Activated naive CD4-positive, alpha-beta T cell treated with anti-CD3 and anti-CD28 coated beads for 36 hours (primary cell): ENCODE measurements at places on chromosomes 1 and 21. TPM values are rescaled to one million over a fixed set of nuclear protein-coding genes. Genes with fewer than 3 reads are reported as not detected.

DNA sequence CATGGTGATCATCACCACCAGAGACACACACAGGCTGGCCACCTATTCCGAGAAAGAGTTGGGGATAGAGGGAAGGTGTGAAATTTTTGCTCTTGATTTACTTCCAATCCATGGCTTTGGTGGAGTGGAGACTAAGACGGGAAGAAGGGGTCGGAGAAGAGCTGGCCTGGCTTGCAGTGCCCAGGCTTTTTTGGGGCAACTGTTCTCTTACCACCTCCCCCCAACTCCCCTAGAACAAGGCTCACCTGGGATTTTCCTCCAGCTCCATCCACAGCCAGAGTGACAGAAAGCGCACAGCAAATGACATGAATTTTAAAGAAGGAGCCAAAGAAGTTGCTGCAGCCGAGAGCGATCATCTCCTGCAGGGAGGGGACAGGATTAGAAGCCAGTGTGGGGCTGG, 16.0 kb downstream of the SLC26A9 start:
- no peaks in the 10 kb centered on the region for H3K27me3 ChIP-seq
- no peaks in the 10 kb centered on the region for H3K4me1 ChIP-seq
- H3K4me3 ChIP-seq = no peak overlapping the region

DNA sequence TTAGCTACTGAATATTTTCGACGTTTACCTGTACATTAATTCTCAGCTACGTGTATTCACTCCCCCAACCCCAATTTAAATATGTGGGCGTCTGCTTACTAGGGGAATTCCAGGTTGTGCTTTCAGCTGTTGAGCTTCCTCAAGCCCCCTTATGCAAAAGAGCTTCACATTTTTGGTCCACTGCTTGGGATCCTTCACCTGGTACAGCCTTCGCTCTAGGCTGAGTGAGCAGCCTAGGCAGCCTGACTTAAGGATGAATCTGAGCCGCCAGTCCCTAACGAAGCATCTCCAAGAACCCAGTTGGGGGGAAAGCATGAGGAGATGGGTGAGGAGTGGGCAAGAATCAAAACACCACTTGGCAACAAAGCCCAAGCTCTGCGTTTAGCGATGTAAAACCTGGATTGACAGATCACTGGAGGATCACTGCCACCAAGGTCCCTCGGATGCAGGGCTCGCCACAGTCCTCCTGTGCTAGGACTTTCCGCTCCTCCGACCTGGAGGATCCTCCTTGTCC, 674 bp downstream of the BCL10 start:
- H3K4me3 ChIP-seq = peak overlapping the region; percentile 80
- H3K27ac ChIP-seq = peak overlapping the region; percentile 87
- no peak for DNase-seq
- peaks cover 13% of the 10 kb centered on the region for H3K36me3 ChIP-seq
- peaks cover 52% of the 10 kb centered on the region for H3K4me1 ChIP-seq
- H3K27me3 ChIP-seq = no peaks in the 10 kb centered on the region

DNA sequence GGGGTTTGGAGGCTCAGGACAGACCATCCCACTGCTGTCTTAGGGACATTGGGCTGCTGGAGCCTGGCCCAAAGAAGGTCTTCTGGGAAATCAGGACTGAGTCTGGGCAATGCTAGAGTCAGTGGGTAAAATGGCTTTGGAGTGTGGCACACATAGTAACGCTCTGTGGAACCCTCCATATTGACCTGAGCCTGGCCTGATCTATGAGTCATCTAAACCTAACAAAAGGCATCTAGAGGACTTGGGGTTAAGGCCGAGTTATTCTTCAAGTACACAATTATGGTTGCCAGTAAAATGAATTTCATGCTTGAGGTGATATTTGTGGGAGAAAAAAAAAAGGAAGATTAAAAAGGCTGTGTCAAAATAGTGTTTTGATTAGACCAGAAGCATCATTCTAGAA, 77.7 kb downstream of the ST6GALNAC5 start:
- H3K4me3 ChIP-seq = no peak overlapping the region
- H3K36me3 ChIP-seq = no peaks in the 10 kb centered on the region
- H3K27me3 ChIP-seq = no peaks in the 10 kb centered on the region

GRCh38 chr1:164841702-164842465, 282.9 kb downstream of the PBX1 start:
- DNase-seq = no peak
- no peaks in the 10 kb centered on the region for H3K36me3 ChIP-seq
- no peak overlapping the region for H3K27ac ChIP-seq
- peaks cover 3% of the 10 kb centered on the region for H3K27me3 ChIP-seq

DNA sequence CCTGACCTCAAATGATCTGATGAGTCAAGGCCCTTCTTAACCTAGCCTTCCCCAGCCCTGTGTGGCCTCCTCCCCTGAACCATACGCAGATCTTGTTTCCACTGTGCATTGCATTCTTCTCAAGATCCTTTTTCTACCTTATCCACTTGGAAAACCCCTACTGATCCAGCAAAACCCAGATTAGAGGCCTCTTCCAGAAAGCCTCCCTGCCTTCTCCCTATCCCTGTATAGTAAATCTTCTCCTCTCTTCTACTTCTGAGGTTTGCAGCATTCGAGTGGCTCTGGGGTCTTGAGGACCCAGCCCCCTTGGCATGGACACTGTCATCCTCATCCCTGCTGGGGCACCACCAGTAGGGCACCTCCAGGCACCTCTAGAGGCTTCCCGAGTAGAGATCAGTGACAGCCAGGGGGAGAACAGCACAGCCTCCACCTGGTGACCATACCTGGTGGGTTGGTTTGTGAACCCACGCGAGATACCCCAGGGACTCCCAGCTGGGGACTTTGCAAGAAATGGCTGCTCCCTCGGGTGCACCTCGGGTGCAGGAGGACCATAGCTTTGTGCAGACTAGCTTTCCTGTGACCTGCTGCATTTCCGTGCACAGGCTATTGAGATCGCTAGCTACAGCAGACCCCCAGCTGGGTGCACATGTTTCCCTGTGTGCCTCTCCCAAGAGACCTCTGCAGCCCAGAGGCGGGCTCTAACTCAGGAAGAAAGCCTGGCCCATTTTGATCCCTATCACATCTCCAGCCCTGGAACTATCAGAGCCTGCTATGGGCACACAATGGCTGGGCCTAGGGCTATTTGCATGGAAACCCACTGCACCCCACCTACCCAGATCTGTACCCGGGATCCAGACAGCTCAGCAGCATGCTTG, 34.2 kb downstream of the MATN1 start:
- peaks cover 14% of the 10 kb centered on the region for H3K4me1 ChIP-seq
- H3K27me3 ChIP-seq = peaks cover 17% of the 10 kb centered on the region
- no peak overlapping the region for H3K4me3 ChIP-seq

GRCh38 chr21:36452281-36452825, 27.6 kb downstream of the CLDN14 start:
- no peak for DNase-seq
- H3K4me1 ChIP-seq = no peaks in the 10 kb centered on the region
- no peak overlapping the region for H3K4me3 ChIP-seq
- no peaks in the 10 kb centered on the region for H3K27me3 ChIP-seq
- H3K36me3 ChIP-seq = no peaks in the 10 kb centered on the region

DNA sequence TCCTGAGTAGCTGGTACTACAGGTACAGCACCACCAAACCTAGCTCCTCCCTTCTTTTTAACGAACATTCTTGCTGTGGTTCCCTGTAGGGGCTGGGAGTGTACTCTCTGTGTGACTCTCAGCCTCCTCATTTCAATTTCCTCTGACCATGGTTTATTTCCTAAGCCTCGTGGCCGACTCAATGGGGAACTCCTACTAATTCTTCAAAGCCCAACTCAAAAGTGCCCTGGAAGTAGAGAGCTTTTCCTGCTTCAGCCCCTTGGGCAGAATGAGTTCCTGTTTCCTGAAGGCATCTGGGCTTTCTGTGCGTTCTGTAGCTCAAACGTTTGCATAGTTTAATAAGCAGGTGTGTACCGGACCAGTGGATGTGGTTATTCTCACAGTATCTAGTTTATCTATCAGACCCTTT, 70.9 kb upstream of the ACOT11 start:
- no peaks in the 10 kb centered on the region for H3K27me3 ChIP-seq
- peak; percentile 43 for DNase-seq
- H3K27ac ChIP-seq = peak overlapping the region; percentile 3
- H3K4me1 ChIP-seq = peaks cover 66% of the 10 kb centered on the region

DNA sequence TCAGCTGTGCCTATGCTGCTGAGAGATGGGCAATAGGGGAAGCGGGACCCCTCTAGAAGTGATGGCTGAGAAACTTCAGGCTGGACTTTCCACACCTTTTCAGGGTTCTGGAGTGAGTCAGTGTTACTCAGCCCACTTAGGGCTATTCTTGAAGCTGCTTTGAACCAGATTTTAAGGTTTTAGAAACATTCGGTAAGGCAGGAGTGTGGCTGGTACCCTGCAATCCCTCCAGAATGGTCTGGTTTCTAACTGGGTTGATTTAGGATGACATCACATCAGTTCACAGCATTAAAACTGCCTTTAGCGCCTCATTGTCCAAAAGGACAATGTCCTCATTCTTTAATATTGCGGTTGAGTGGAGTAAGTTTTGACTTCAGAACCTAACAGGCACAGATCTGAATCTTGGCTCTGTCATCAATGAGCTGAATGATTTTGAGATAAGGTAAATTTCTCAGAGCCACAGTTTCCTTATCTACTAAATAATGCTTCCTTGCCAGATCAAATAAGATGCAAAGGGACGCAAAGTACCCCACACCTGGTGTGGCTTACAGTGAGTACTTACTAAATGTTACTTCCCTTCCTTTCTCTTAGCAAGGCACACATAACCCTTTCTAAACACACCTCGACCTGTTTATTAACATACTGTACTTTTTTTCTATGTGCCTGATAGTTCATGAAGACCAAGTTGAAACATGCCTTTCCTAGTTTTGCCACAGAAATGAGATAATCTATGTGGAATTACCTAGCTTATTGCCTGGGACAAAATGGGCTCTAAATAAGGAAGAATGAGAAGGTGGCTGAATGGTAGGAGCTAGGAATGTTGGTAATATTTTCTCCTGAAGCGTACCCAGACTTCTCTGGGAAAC, 209.8 kb downstream of the ROR1 start:
- no peaks in the 10 kb centered on the region for H3K27me3 ChIP-seq
- H3K4me1 ChIP-seq = no peaks in the 10 kb centered on the region
- DNase-seq = no peak
- H3K36me3 ChIP-seq = no peaks in the 10 kb centered on the region
- no peak overlapping the region for H3K27ac ChIP-seq

DNA sequence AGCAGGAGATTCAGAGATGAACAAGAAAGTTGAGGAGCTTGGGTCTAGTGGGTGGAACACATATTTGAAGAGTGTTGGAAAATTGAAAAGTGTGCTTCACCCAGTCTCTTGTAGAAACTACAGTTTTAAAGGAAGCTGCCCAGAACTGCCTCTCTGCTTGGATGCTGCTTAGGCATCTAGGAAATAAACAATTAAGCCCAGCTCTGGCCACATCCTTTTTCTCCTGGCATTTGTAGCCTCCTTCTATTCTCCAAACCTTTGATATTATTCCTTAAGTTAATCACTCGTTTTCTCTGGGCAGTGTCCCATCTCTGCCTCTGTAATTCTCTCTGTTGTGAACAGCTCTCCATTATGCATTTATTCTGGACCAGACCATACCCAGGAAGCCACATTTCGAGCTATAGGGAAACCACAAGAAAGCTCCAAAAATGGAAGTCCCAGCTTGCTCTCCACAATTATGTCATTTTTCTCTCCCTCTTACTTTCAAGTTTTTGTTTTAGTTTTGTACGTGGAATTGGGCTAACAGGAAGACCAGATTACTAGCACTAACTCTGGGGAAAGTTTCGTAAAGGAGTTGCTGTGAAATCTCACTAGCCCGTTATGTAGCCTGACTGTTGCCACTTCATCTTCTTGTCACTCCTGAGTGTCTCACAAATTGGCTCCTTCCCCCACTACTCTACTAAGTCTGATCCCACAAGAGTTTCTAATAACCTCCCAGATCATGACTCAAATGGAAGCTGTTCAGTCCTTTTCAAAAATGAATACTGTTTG, 102.2 kb downstream of the NTMT2 start:
- no peak overlapping the region for H3K27ac ChIP-seq
- H3K4me3 ChIP-seq = no peak overlapping the region
- H3K36me3 ChIP-seq = no peaks in the 10 kb centered on the region
- DNase-seq = no peak

The RNU1-1 gene
- 1,341 TPM for total RNA-seq

The RGS4 gene
- not detected for total RNA-seq

The TBX15 gene
- total RNA-seq = not detected

The CYP4A22 gene
- total RNA-seq = not detected

The OR2T33 gene
- not detected for total RNA-seq

The TMCC2 gene
- 44.8 TPM for total RNA-seq

The SPOCD1 gene
- total RNA-seq = 0.30 TPM

The LYPLA2 gene
- 49.7 TPM for total RNA-seq

The SLAMF7 gene
- total RNA-seq = 82.2 TPM

The ICOSLG gene
- 1.9 TPM for total RNA-seq
